Esophagus mucosa (tissue), 1 donor: ENCODE measurements at places on chromosomes 16 and 17. TPM values are rescaled to one million over a fixed set of nuclear protein-coding genes. Genes with fewer than 3 reads are reported as not detected.

The CTF1 gene
- total RNA-seq: 2.3 TPM

The KCNJ18 gene
- total RNA-seq: not detected

The KRTAP4-5 gene
- not detected for total RNA-seq

- peak; percentile 66 for ATAC-seq
Measured at GRCh38 chr17:7988750-7989178, 13.7 kb upstream of the GUCY2D start.

The CCL1 gene
- not detected for total RNA-seq

DNA sequence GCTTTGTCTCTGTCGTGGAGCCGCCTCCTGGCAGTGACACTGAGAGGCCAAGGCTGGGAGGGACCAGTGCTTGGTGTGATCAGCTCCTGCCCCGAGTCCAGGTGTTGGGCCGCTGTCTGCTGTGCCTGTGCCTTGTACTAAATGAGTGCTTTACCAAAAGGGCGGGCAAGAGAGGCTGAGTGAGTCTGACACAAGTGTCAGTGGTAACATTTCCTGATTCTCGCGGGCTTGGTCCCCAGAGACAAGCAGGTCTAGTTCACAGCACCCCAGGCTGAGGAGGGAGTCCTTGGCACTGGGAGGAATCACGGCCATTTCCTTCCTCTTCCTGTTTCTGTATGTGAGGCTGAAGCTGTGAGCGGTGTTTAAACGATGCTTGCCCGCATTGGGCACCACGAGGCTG lies 30.2 kb downstream of the PLD6 start:
- no peak for ATAC-seq

DNA sequence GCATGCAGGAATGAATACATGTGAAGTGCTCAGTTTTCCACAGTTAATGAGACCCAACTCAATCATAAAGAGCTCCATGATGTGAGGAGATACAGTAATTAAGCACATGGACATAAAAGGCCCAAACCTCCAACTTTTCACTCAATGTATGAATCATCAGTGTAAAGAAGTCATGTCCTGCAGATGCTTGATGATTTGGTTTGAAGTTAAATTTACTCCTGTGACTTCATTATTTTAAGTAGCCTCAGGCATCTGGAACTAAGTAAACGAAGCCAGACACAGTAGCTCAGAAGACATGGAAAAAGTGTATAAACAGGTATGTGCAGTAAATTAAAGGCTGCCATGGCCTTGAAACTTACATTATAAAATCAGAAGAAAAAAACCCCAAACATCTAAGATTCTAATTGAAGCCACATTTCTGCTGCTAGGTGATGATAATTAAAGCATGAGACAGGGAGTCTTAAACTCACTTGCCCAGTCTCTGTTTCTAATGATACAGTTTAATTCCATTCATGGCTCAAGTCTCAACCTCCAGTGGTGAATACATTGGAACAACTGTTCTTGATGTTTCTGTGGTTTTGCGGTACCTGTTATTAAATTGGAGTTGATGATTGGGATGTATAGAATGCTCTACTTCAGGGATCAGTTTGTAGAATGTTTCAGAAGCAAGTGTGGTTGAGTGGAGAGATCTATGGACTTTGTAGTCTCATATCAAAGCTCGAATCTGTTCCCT lies 28.9 kb upstream of the CCL2 start:
- ATAC-seq: no peak

DNA sequence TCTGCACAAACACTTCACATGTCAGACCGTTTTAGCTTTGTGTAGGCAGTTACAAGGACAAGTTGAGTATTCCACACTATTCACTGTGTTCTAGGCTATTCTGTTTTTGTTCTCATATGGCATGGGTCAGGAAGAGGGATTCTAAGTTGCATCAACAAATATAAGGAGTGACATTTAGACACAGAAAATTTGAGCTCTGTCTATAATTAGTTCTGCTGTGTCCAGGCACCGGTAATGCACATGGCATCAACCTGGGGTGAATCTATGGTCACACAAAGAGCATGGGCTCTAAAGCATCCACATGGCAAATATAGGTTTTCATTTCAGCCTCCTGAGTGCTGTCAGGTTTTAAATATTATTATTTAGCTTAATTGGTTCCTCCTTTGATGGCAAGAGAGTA lies 130.4 kb upstream of the PMFBP1 start:
- no peak for ATAC-seq

- no peak for ATAC-seq
Measured at GRCh38 chr17:3715296-3715695, 8.4 kb upstream of the HASPIN start.

GRCh38 chr16:2252806-2253148 lies 1.4 kb upstream of the ECI1 start:
- ATAC-seq: no peak

- ATAC-seq: no peak
Measured at GRCh38 chr17:80650751-80651518, 106.3 kb downstream of the RPTOR start.

The TMEM235 gene
- total RNA-seq: not detected

The DNAI2 gene
- not detected for total RNA-seq

DNA sequence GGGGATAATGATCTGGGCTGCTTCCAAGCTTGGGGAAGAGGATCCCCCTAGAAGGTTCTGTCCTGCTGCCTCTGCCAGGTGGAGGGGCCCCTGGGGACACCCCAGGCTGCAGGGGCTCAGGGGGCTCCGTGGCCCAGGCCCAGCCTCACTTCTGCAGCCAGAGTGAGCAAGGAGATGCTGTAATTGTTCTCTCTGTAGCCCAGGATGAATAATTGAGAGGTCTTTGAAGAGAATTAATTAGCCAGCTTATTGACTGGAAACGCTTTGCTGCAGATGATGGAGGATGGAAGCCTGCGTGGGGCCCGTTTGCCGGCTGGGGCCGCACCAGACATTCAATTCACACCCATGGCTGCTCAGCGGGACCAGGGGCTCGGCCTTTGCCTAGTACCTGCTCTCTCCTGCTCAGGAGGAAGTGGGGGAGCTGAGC lies 38.5 kb downstream of the TMEM235 start:
- no peak for ATAC-seq

The KRTAP4-3 gene
- not detected for total RNA-seq

DNA sequence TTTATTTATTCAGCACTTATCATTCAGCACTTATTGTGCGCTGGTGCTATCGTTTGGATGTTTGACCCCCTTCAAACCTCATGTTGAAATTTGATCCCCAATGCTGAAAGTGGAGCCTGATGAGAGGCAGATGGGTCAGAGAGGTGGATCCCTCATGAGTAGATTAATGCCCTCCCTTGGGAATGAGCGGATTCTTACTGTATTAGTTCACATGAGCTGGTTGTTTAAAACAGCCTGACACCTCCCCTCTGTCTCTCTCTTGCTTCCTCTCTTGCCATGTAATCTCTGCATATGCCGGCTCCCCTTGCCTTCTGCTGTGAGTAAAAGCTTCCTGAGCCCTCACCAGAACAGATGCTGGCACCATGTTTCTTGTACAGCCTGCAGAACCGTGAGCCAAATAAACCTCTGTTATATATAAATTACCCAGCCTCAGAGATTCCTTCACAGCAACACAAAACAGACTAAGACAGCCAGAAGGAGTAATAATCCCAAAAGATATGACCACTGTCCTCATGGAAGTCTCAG lies 111.1 kb downstream of the CACNG3 start:
- no peak for ATAC-seq
